Endodermal cell (in vitro differentiated cells): ENCODE measurements at places on chromosomes 1 and 21. TPM values are rescaled to one million over a fixed set of nuclear protein-coding genes. Genes with fewer than 3 reads are reported as not detected.
A peak's percentile ranks its signal among the peaks of the same experiment; 100 is the strongest.

DNA sequence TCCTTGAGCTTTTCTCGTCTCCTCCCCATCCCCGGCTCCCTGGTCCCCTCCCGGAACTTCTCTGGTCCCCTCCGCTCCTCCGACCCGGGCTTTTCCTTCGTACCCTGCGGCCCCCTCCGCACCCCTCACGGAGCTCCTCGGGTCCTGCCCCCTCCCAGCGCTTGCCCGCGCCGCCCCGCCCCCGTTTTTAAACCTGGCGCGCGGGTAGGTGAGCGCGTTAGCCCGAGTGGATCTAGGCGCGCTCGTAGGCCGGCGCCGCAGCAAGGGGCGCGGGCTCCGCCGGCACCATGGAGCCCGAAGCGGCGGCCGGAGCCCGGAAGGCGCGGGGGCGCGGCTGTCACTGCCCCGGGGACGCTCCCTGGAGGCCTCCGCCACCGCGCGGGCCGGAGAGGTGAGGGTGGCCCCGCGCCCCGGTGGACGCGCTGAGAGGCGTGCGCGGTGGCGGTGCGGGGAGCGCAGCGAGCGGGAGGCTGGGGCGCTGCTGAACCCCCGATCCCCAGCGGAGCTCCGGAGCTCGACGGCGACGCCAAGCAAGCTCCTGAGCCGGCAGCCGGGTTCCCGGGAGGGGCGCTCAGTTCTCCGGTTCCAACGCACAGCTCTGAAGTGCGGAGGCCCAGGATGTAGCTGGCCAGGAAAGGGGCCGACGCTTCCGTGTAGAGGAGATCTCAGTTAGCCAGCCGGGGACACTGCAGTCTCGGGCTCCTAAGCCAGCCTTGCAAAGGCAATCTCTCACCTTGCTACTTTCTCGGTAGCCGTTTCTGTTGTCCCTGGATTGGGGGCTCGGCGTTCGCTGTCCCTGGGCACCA is at the start of gene RIPPLY3:
Gene RIPPLY3, plus strand, starts transcription at position 217 of the 806 bp plus-strand sequence. Its CDS starts 71 bp downstream, at position 288.
- peak; percentile 82 for DNase-seq
- no peak within 1 kb of the TSS for H3K27ac ChIP-seq
- no peaks in the 10 kb centered on the region for H3K4me1 ChIP-seq
- peaks cover 6% of the 10 kb centered on the region for H3K36me3 ChIP-seq

DNA sequence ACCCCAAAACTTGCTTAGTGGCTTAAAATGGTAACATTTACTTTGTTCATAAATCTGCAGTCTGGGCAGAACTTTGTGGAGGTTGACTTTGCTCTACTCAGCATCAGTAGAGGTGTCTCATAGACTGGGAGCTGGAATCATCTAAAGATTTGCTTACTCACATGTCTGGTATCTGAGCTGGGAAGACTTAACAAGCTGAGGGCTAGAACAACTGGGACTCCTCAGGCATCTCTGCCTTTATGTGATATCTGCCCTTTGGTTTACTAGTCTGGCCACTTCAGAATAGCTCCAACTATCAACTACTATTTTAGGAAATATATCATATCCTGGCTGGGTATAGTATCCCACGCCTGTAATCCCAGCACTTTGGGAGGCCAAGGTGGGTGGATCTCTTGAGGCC is 82.5 kb downstream of the C4BPA start:
- H3K27me3 ChIP-seq, result no peaks in the 10 kb centered on the region
- H3K4me1 ChIP-seq, result no peaks in the 10 kb centered on the region
- no peak overlapping the region for H3K27ac ChIP-seq
- H3K4me3 ChIP-seq, result no peak overlapping the region

GRCh38 chr1:211625040-211625439 is 46.1 kb upstream of the SLC30A1 start:
- no peaks in the 10 kb centered on the region for H3K27me3 ChIP-seq
- DNase-seq, result no peak
- no peak overlapping the region for H3K4me3 ChIP-seq
- peaks cover 12% of the 10 kb centered on the region for H3K4me1 ChIP-seq
- no peaks in the 10 kb centered on the region for H3K36me3 ChIP-seq

GRCh38 chr1:88658419-88658818 is 25.7 kb upstream of the PKN2 start:
- DNase-seq, result no peak
- H3K4me1 ChIP-seq, result peaks cover 4% of the 10 kb centered on the region
- H3K27me3 ChIP-seq, result peaks cover 10% of the 10 kb centered on the region

DNA sequence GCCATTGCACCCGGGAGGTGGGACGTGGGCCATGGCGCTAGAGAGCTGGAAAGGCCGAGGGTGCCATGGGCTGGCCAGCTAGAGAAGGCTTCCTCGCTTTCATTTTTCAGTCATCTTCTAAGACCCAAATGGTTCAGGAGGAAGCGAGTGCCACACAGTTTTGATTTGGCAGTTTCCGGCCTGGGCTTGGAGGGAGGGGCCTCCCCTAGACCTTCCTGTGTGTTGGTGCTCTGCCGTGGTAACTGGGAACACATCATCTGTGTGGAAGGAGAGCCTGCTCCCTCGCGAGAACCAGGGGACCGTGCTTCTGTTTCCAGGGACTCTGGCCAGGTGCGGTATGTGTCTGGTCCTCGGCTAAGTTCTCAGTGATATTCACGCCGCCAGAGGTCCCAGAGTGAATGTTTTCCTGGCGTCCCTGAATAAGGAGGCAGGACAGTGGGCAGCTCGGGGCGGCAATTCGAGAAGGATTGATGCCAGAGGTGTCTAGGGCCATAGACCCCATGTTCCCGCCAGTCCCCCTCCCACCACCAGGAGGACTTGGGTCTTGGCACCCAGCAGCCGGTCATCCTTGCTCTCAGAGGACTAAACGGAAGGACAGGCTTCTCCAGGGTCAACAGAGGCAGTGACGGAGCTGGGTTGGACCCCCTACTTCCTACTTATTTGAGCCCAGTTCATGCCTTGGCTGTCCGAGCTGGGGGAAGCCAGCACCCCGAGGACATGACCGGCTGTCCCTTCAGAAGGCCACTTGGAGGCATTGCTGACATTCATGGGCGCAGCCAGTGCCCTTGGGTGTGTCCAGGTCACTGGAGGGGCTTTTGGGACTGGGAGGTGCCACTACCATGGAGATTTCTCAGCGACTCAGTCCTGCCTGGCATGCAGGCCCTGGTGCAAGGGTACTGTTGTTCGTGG is 2.7 kb upstream of the NPHP4 start:
- peaks cover 6% of the 10 kb centered on the region for H3K27me3 ChIP-seq
- H3K36me3 ChIP-seq, result no peaks in the 10 kb centered on the region
- H3K4me1 ChIP-seq, result peaks cover 3% of the 10 kb centered on the region
- no peak overlapping the region for H3K27ac ChIP-seq
- no peak for DNase-seq

- no peaks in the 10 kb centered on the region for H3K27me3 ChIP-seq
- H3K4me1 ChIP-seq, result peaks cover 4% of the 10 kb centered on the region
- H3K27ac ChIP-seq, result no peak overlapping the region
- no peak overlapping the region for H3K4me3 ChIP-seq
- peaks cover 59% of the 10 kb centered on the region for H3K36me3 ChIP-seq
- peak; percentile 35 for DNase-seq
These were observed 5.5 kb downstream of the KLHL21 start for GRCh38 chr1:6596886-6597776.

GRCh38 chr1:7916501-7916830 is 24.2 kb downstream of the TNFRSF9 start:
- no peak overlapping the region for H3K4me3 ChIP-seq
- H3K27me3 ChIP-seq, result no peaks in the 10 kb centered on the region
- DNase-seq, result no peak
- H3K27ac ChIP-seq, result no peak overlapping the region
- no peaks in the 10 kb centered on the region for H3K36me3 ChIP-seq

GRCh38 chr1:6911021-6911941 is 126.0 kb downstream of the CAMTA1 start:
- H3K4me1 ChIP-seq, result peaks cover 7% of the 10 kb centered on the region
- DNase-seq, result no peak
- H3K4me3 ChIP-seq, result no peak overlapping the region
- no peaks in the 10 kb centered on the region for H3K27me3 ChIP-seq
- H3K27ac ChIP-seq, result peak overlapping the region; percentile 93

GRCh38 chr1:9008236-9008635 is 18.0 kb downstream of the SLC2A7 start:
- H3K4me1 ChIP-seq, result no peaks in the 10 kb centered on the region
- H3K27me3 ChIP-seq, result no peaks in the 10 kb centered on the region
- H3K27ac ChIP-seq, result no peak overlapping the region
- no peak for DNase-seq

DNA sequence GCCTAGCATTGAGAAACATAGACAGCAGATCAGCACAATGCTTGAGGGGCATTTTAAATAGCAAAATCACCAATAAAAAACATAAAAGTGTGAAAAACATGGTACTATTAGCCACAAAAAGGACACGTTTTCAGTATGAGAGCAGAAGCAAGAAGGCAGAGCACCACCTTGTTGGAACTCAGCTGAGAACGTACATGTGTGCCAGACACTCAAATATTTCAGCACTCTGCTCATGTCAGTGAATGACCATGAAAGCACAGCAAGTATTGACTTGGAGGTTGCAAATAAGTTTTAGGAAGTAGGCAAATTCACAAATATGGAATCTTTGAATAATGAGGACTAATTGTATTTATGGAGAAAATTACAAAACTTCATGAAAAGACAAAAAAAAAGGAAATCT is 193.4 kb upstream of the PKN2 start:
- no peaks in the 10 kb centered on the region for H3K27me3 ChIP-seq
- no peak for DNase-seq
- H3K4me1 ChIP-seq, result no peaks in the 10 kb centered on the region
- H3K4me3 ChIP-seq, result no peak overlapping the region

GRCh38 chr1:225319871-225320270 is 108.0 kb downstream of the LBR start:
- no peak overlapping the region for H3K27ac ChIP-seq
- no peaks in the 10 kb centered on the region for H3K27me3 ChIP-seq
- no peaks in the 10 kb centered on the region for H3K36me3 ChIP-seq
- DNase-seq, result no peak

- H3K27ac ChIP-seq, result no peak overlapping the region
- H3K4me3 ChIP-seq, result no peak overlapping the region
- H3K27me3 ChIP-seq, result no peaks in the 10 kb centered on the region
- DNase-seq, result no peak
These were observed 100.8 kb downstream of the PLPPR4 start for GRCh38 chr1:99365141-99365540.

GRCh38 chr21:46097336-46098293 is at the start of gene COL6A2:
Gene COL6A2 (plus strand): TSS chr21:46098112.
- peak within 1 kb of the TSS; percentile 82 for H3K4me3 ChIP-seq
- no peaks in the 10 kb centered on the region for H3K27me3 ChIP-seq

Gene CCDC181
- 3.3 and 4.9 TPM in 2 replicates for total RNA-seq

Gene C8B
- not detected in 3 replicates for total RNA-seq

Gene PTGS2
- 0.09 and 0.20 TPM in 2 replicates for total RNA-seq

Gene OXCT2
- 1.2 and 1.8 TPM in 2 replicates for total RNA-seq
